ENCODE measurements at places on chromosomes 2 and 18.

DNA sequence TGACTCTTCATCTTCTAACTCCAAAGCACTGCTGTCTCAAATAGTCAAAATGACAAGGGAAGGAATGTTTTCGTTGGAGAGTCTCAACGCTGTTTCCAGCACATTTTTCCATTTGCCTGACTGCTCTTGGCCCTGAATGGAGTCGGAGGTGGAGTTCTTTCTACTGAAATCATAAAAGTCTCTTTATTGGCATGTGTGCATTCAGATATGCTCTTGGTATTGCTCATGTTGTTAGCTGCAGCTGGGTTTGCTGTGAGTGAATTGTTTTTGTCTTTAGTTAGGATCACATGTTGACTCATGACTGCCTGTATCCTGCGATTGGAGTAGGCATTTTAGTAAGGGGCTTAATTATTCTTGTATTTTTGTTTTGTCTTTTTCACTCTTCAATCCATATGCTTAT, 16.8 kb downstream of the TMEM17 start:
- no peak for DNase-seq

DNA sequence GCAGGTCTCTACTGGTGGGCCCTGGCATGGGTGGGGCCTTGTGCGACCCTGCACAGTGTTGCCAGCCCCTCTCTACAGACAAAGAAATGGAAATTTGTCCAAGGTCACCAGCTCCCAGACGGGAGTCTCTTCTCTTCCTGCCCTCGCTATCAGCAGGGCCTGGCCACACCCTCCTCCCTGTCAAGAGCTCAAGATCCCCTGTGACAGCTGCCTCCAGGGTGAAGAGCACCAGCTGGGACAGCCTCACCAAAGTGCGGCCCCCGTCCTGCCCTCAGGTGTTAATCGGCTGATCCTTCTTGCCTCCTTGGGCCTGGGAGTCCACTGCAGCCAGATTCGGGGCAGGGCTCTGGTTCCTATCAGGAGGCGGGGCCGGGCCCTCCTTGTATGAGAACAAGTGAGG, 259.1 kb downstream of the TWIST2 start:
- DNase-seq: no peak

DNA sequence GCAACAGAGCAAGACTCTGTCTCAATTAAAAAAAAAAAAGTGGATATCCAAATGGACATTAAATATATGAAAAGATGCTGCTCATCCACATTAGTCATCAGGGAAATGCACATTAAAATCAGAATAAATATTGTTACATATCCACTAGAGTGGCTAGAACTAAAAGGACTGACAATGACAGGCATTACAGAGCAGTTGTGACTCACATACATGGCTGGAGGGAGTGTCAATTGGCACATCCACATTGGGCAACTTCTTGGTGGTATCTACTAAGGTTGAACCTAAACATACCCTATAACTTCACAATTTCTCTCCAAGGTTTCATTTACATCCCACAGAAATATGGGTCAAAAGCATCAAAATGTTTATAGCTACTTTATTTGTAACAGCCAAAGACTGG, 14.0 kb upstream of the DNER start:
- no peak for DNase-seq

DNA sequence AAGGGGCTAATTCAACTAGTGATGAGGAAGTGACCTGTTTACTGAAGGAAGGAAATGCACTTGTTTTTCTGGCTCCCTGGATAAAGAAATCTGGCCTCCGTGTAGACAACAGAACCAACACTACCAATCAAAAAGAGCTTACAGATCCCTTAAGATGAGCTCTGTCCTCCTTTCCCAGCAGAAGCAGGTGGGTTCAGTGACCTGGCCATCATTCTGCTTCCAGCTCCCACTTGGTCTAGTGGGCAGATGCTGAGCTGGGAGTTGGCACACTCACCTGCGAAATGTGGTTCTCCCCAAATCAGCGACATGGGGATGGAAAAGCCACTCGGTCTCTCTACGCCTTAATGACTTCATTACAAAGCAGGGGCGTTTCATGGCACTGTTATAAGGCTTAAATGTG, 132.6 kb downstream of the AFF3 start:
- DNase-seq: no peak

GRCh38 chr2:219731173-219731572, 103.7 kb downstream of the SLC4A3 start:
- DNase-seq: no peak

DNA sequence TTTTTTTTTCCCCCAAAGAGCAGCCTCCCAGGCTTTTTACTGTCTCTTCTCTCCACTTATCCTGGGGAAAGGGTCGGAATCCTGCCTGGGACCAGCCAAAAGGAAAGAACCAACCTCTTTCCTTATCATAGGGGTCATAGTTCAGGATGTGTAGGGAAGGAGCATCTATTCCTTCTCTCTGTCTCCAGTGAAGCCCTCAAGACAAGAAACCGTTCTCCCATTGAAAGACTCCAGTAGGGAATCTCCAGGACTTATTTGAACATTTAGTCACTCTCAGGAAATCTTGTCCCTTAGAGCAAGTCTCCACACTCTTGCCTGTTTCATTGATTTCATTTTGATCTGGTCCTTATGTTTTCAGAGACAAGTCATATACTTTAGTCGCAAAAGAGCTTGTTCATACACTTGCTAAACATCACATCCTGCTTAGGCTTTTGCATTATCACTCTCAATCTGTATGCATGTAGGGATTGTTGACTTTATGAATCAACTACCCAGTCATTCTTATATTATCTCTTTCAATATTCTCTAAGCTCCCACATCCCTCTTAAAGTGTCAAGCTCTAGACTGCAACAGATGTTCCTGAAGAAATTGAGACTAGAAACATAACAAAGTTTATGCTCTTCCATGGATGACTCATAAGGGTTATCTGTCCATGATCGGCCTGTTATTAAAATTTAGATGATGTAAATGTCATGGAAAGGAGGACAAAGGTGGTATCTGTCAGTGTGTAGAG, 116.2 kb upstream of the ST6GAL2 start:
- no peak for DNase-seq

DNA sequence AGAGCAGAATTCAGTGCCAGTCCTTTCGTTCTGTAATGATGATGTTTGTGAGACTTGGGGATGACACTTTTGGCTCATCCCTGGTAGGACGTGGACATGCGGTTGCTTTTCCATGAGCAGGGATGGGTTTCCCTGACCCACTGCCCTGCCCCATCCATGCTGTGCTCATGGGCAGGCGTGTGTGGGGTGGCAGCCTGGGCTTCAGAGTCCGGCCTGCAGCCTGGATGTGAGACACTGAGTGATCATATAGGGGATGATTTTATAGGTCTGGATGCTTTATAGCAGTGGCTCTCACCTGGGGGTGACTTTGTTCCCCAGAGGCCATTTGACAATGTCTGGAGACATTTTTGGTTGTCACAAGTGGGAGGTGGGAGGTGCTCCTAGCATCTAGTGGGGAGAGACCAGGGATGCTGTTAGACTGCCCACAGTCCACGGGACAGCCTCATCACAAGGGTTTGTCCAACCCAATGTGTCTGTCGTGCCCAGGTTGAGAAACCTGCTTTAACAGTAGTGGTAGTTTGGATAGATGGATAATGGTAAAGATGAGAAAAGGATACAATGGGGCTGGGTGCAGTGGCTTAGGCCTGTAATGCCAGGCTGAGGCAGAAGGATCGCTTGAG, 38.9 kb downstream of the LDLRAD4 start:
- DNase-seq: no peak

DNA sequence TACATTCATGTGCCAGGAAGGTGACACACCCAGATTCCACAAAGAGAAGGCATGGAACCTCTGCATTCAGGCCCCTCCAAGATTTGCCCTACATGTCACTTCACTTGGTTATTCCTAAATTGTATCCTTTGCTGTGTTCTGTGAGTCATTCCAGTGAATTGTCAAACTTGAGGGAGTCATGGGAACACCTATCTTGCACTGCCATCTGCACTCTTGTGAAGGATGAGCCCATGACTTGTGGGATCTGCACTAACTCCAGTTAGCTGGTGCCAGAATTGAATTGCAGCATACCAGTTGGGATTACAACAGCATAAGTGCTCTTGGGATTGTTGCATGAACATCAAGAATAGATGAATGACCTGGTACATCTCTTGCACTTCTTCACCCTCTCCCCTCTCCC, 1288.0 kb upstream of the ZEB2 start:
- no peak for DNase-seq

DNA sequence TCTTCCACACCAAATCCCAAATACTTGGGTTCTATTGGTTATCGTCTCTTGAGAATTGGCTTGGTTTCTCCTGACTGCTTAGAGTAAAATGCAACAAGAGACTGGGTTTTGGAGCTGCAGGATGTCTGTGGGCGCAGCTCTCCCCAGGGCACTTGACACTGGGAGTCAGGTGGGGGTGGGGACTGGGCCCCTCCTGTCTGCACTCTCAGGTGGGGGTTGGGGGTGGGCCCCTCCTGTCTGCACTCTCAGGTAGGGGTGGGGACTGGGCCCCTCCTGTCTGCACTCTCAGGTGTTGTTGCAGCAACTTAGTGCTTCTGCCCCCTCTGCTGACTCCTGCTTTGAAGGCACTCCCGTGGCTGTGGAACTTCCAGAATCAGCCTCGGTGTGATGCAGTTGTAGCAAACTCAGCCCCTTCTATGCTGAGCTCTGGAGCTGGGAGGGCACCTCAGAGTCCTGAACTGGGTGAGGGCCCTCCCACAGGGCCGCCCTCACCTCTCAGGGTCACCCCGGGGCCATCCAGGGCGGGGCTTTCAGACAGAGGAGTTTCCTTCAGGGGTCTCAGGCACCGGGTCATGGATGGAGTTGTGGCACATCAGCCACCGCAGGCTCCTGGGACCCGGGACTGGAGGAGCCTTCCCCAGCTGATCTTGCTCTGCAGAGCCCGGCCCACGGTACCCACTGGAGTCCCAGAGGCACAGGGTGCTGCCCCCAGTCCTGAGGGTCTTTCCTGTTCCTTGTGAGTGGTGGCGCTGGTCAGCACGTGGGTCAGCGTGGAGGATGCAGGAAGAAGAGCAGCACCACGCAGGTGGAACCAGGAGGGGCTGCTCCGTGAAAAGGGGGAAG, 22.9 kb upstream of the CIDEA start:
- DNase-seq: no peak
